ENCODE measurements at places on chromosomes 3 and 15.

DNA sequence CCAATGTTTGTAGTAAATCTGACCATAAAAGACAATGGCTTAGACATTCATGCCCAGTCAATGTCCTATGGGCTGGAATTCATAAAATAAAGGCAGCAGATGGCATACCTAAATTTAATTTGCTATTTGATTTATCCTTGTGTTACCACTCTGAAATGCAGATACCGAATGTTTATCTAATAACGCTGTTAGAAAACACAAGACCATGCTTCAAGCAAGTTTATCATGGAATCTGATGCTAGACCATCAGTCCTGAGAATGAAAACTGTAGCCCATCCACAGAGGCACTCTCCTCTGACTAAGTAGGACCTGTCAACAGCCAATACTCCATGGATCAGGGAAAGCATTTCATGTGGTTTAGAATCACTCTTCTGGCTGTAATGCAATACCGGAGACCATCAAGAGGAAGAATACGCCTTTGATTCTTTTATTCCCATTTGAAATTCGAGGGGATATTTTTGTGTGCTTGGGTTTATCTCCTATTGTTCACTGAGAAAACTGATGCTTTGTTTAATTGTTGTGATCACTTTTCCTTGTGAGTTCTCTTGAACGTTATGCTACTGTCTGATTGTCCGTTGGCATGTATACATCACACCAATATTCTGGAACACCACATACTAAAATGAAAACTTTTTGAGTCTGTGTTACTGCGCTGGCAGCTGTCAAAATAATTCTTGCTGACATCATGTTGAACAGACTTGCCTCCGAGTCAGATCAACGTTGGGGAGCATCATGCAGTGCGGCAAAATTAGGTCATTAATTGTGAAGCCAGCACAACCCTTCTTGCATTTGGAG lies 12.1 kb upstream of the CPB1 start:
- no peak for DNase-seq

DNA sequence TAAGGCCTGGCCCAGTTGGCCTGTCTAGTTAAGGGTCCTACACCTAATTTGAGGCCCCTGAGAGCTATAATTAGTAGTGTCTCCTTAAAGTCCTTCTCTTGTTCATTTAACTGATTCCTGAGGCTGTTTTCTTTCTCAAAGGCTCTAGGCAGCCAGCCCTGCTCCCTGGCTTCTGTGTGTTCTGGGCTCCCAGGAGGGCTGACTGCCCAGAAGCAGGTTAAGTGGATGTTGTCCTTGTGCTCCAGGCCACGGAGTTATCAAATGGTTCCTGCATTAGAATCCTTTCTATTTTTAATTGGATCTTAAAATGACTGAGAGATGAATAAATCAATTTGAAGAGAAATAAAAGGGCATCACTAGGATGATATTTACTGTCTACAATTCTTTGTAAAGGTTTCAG lies 140.0 kb downstream of the SNRK start:
- DNase-seq = no peak

DNA sequence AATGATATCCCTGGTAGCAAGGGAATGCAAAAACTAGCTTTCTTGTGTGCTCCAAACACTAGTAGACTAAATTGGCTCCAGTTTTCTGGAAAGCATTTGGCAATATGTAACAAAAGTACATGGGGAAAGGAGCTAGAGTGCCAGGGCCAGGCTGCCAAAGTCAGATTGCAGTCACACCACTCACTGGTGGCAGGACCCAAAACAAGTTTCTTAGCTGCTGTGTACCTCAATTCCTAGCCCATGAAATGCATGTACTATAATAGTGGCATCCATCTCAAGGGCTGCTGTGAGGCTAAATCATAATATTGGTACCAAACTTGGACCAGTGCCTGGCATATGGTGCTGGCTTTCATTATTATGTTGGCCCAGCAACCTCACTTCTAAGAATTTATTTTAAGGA lies 49.3 kb downstream of the CLDN18 start:
- DNase-seq = no peak

- DNase-seq = no peak
Observed at GRCh38 chr15:25690673-25691543, 172.2 kb downstream of the ATP10A start.

DNA sequence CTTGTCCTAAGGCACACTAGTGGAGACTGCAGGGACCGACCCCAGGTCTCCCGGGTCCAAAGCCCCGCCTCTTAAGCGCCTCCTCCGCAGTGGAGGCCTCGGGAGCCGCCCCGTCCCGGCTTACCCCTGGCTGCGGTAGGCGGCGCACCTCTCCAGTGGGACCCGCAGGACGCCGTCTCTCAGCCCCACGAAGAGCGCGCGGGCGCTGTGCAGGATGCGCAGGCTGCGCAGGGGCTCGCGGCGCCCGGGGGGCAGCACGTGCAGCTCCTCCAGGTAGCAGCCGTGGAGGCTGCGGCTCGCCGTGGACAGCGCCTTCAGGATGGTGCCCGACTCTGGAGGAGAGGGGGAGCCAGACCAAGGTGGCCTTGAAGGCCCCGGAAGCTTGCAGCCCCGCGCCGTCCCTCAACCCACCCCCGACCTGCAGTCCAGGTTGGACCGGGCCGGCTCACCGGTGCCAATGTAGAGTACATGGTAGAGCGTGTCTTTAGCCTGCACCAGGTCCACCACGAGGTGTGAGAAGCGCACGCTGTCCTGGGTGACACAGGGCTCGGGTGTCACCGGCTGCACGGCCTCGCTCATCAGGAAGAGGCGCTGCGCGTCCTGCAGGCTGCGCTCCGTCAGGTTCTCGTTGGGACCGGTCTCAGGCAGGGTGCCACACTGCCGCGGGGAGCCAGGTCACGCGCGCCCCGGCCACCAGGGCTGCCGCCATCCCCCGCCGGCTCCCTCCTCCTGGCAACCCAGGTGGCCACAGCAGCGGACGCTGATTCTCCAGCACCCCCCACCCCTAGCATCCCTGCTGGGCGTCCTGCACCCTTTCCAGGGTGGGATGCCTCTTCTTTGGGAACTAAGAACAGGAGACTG lies 105.5 kb downstream of the SEMA5B start:
- no peak for DNase-seq

GRCh38 chr3:128269006-128269775 lies 115.9 kb downstream of the EEFSEC start:
- no peak for DNase-seq

DNA sequence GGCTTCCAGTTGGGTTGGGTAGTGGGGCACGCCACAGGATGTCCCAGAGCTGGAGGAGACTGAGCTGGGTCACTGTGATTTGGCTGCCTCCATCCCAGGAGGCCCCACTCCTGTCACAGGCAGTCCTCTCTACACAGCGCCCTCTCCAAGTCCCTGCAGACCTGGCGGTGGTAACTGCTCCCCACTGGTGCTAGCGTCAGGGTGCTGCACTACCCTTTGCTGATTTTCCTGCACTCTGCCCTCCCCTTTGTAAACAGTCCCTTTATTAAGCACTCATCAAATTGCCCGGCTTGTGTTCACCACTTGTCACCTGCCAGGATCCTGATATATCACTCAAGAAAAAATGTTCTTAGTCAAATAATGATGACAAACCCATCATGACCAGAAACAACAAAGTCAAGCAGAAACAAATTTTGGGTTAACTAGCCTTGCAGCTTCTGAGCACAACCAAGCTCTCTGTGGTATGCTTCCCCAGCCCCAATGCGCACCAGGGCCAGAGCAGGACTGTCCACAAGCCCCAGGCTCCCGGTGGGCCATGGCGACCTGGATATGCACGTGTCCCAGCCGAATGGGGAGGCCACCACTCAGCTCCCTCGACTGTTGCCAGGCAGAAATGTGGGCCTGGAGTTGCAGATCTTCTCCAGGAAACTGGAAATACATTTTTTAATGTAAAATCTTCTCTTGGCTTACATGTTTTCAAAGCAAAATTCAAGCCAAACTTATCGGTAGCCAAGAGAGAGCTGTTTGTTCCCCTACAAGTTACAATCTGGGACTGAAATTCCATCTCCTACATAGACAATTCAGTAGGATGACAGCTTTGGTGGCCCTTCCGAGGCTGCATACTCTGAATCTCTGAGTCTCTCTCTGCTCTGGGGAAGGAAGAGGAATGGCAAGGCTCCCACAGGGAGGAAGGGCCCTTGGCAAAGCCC lies 24.5 kb downstream of the MEGF11 start:
- no peak for DNase-seq

GRCh38 chr3:140712301-140712700 lies 34.4 kb downstream of the TRIM42 start:
- no peak for DNase-seq

DNA sequence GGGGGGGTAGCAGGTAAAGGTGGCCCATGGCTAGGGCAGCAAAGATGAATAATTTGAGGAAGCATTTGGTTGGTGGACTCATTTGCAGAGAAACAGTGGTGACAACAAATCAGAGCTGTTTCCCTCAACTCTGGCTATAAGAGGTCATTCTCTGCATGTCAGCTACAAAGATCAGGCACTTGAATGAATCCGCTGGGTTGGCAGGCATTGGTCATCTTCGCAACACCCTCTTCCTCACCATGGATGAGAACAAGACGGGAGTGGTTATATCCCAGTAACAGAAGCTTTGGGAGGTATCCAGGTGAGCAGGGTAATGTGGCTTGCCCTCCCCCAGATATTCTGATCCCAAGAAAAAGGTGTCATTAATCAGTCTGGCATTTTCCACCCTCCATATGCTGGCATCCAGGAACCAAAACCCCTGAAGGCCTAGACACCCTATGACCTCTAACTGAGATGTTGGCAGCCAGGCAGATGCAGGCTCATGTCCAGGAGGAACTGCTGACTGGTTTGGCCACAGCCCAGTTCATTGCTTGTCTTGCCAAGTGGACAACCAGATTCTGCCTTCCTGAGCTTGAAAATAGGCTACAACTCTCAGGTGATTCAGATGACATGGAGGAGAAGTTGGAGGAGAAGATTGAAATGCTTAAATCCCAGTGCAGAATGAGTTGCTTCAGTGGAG lies 108.9 kb upstream of the TRIM42 start:
- DNase-seq = no peak

GRCh38 chr3:2968475-2968874 lies 141.7 kb downstream of the IL5RA start:
- DNase-seq = no peak

GRCh38 chr3:50272911-50273688 lies 4.2 kb downstream of the SEMA3B start:
- peak; percentile 73 for DNase-seq

DNA sequence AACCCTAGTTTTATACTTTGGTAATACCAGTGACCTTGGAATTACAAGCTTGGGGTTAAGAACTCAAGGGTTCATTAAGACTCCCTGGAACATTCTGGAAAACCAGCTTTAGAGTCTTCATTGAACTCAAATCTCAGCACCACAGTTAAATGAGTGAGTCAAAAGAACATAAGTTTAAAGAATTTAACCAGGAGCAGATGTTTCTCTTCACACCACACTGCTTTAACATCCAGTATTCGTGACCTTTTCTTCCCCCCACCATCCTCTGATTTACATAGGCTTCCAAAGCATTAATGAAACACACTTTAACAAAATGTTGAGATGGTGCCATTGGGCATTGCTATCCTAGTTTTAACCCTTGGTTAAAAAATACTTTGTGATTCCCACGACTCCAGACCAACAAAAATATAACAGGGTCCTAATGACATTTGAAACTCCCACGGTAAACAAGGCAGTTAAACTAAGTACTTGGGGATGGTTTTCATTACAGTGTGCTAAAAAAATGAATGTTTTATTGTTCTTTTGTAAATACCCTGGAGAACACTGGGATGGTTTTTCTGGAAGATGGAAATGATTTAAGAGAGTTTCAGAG lies 123.9 kb downstream of the OXNAD1 start:
- no peak for DNase-seq

- no peak for DNase-seq
Observed at GRCh38 chr3:194857469-194858113, 171.9 kb downstream of the FAM43A start.

GRCh38 chr3:129506231-129506742 lies 22.2 kb upstream of the RHO start:
- DNase-seq = no peak

- DNase-seq = no peak
Observed at GRCh38 chr3:134852132-134852531, 57.1 kb downstream of the EPHB1 start.

- no peak for DNase-seq
Observed at GRCh38 chr15:60137711-60138396, 133.7 kb downstream of the FOXB1 start.

- DNase-seq = no peak
Observed at GRCh38 chr3:50202353-50203112, 2.5 kb upstream of the SLC38A3 start.

- no peak for DNase-seq
Observed at GRCh38 chr15:67105065-67105951, 39.9 kb downstream of the SMAD3 start.

DNA sequence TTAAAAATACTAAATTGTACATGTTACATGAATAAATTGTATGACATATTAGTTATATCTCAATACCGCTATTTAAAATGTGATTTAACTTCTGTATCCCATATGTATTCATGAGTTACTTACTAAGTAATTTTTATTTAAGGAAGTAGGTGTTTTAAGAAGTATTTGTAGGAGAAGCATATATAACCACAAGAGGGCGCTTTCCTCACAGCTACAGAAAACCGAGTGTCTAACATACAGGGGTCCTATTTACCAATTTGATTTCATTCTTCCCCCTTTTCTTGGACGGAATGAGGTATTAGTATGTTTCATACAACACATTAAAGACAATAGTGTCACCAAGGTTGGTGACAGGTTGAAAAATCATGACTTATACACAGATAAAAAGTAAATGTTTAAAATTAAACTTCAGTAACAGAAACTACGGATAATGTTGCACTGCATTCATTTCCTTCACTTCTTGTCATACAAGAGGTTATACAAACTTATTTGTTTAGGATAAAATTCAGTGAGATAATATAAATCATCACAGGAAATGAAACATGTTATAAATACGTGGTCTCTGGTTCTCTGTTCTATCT lies 253.6 kb downstream of the MAGI1 start:
- no peak for DNase-seq

GRCh38 chr3:184710870-184711492 lies 883 bp downstream of the MAGEF1 start:
- no peak for DNase-seq

DNA sequence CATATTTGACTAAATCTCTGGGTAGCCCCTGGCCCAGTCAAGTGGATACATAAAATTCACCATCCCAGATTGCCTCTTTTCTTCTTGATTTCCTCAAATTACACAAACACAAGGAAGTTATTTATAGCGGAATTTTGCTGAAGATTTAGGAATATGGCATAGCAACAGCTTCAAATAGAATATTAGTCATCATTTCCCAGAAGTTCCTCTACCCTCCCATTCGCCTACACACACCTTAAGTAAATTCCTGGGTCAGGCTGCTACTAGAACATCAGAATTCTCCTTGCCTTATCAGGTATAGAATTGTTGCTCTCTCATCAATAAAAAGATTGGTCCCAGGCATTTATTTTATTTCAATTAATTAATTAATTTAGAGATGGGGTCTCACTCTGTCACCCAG lies 31.6 kb downstream of the MESD start:
- DNase-seq = no peak

DNA sequence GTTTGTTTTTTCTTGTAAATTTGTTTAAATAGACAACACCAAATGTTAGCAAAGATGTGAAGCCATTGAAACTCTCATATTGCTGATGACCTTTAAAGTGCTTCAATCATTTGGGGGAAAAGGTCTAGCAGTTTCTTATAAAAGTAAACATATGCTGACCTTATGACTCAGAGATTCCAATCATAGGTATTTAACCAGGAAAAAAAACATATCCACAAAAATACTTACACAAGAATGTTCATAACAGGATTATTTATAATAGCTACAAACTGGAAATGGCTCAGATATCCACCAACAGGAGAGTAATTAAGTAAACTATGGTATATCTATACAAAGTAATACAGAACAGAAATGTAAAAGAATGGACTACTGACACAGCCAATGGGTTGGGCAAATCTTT lies 27.1 kb upstream of the RORA start:
- no peak for DNase-seq

- DNase-seq = no peak
Observed at GRCh38 chr3:3087279-3087678, 22.9 kb downstream of the IL5RA start.

All from stimulated activated CD4-positive, alpha-beta T cell treated with anti-CD3 and anti-CD28 coated beads, TNF-alpha, amount 100 ng/mL, for 1 hour (primary cell).